Astrocyte (in vitro differentiated cells and primary cell): ENCODE measurements at places on chromosomes 2 and 18. TPM values are rescaled to one million over a fixed set of nuclear protein-coding genes. Genes with fewer than 3 reads are reported as not detected.
A peak's percentile ranks its signal among the peaks of the same experiment; 100 is the strongest.

GRCh38 chr2:178059111-178059510 is 13.5 kb downstream of the PDE11A start:
- H3K36me3 ChIP-seq: no peaks in the 10 kb centered on the region
- no peaks in the 10 kb centered on the region for H3K27me3 ChIP-seq
- no peaks in the 10 kb centered on the region for H3K4me1 ChIP-seq

- H3K27ac ChIP-seq: no peak overlapping the region
- no peaks in the 10 kb centered on the region for H3K27me3 ChIP-seq
- DNase-seq: no peak
- no peaks in the 10 kb centered on the region for H3K4me1 ChIP-seq
- no peak overlapping the region for H3K4me3 ChIP-seq
These were observed 44.5 kb upstream of the CHN1 start for GRCh38 chr2:175049661-175050060.

DNA sequence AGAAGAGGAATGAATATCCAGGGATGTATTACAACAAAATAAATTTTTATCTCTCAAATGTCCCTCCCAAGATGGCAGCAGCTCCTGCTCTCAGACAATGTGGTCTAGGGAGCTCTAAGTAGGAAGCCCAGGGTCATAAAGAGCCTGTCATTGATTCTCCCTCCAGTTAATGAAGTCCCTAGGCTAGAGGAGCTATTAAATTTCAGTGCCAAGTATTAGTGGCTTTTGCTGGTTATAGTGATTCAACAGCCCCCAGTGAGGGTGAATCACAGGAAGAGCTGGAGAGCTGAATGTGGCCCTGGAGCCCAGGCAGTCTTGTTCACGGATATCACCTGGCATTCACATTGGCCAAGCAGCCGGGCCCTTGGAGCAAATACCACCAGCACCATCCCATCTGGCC is 109.8 kb upstream of the YPEL5 start:
- H3K27me3 ChIP-seq: no peaks in the 10 kb centered on the region
- H3K4me1 ChIP-seq: no peaks in the 10 kb centered on the region
- H3K27ac ChIP-seq: no peak overlapping the region
- DNase-seq: no peak
- H3K36me3 ChIP-seq: no peaks in the 10 kb centered on the region

- H3K4me3 ChIP-seq: no peak overlapping the region
- no peaks in the 10 kb centered on the region for H3K27me3 ChIP-seq
- H3K4me1 ChIP-seq: peaks cover 49% of the 10 kb centered on the region
- no peaks in the 10 kb centered on the region for H3K36me3 ChIP-seq
- peak overlapping the region; percentile 92 for H3K27ac ChIP-seq
These were observed 9.5 kb upstream of the SMAD7 start for GRCh38 chr18:48959921-48960920.

DNA sequence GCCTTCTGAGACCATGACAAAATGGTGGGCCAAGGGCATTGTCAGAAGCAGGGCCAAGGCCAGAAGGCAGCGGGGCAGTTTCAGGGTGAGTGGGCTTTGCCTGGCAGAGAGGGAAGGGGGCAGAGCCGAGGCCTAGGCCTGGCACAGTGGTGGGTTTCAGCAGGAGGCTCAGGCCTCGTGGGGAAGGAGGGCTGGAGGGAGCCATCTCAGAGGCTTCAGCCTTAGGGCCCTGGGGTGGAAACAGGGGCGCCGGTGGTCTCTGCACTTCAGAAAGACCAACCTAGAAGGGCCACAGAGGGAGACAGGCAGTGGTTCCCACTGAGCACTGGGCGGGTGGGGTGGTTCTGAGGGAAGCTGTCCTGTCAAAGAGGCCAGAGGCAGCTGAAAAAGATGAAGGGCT is 58.0 kb upstream of the SMAD7 start:
- H3K27ac ChIP-seq: no peak overlapping the region
- no peak overlapping the region for H3K4me3 ChIP-seq
- H3K4me1 ChIP-seq: peaks cover 11% of the 10 kb centered on the region
- no peaks in the 10 kb centered on the region for H3K27me3 ChIP-seq
- H3K36me3 ChIP-seq: no peaks in the 10 kb centered on the region
- DNase-seq: no peak

GRCh38 chr18:55634545-55634944 is 46.6 kb upstream of the TCF4 start:
- H3K27me3 ChIP-seq: no peaks in the 10 kb centered on the region
- H3K4me3 ChIP-seq: no peak overlapping the region
- no peaks in the 10 kb centered on the region for H3K36me3 ChIP-seq
- H3K4me1 ChIP-seq: no peaks in the 10 kb centered on the region
- no peak overlapping the region for H3K27ac ChIP-seq

The REG3G gene
- total RNA-seq: not detected in 2 replicates

The TTR gene
- not detected in 2 replicates for total RNA-seq
